ENCODE measurements at places on chromosomes 3 and 15.

DNA sequence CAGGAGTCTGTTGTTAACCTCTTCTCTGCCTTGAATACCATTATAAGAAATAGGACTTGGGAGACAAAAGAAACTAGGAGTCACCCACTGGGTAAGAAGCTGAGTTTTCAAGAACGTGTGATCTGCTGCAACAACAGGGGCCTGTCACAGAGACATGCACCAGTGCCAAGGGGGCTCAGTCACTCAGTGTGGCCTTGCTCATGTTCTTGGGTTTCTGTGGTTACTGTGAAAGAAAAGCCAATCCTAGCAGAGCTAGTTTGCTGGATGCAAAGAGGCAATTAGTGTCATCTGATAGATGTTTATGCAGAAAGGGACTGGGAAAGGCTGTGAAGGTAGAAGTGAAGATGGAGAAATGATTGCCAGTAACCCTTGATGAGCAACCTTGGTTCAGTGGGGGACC lies 126.3 kb downstream of the IQCH start:
- no peak for DNase-seq

DNA sequence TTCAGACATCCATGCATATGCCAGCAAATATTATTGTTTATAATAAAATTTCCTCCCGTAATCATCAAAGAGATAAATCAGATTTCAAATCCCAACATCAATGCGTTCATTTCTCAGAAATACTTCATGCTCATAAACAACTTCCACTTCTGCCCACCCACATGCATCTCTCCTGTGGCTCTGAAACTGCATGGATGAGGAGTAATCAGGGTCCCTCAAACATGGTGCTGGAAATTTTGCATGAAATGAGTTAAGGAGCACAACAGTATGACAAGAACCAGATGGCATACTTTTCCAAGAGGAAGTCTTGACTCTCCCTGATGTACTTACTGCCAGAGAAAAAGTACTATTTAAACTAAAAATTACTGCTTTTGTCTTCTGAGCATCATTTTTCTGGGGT lies 26.9 kb upstream of the MFSD1 start:
- no peak for DNase-seq

GRCh38 chr3:195580744-195581443 lies 2.8 kb downstream of the APOD start:
- no peak for DNase-seq

- no peak for DNase-seq
Measured at GRCh38 chr15:28904541-28905315, 19.0 kb downstream of the APBA2 start.

DNA sequence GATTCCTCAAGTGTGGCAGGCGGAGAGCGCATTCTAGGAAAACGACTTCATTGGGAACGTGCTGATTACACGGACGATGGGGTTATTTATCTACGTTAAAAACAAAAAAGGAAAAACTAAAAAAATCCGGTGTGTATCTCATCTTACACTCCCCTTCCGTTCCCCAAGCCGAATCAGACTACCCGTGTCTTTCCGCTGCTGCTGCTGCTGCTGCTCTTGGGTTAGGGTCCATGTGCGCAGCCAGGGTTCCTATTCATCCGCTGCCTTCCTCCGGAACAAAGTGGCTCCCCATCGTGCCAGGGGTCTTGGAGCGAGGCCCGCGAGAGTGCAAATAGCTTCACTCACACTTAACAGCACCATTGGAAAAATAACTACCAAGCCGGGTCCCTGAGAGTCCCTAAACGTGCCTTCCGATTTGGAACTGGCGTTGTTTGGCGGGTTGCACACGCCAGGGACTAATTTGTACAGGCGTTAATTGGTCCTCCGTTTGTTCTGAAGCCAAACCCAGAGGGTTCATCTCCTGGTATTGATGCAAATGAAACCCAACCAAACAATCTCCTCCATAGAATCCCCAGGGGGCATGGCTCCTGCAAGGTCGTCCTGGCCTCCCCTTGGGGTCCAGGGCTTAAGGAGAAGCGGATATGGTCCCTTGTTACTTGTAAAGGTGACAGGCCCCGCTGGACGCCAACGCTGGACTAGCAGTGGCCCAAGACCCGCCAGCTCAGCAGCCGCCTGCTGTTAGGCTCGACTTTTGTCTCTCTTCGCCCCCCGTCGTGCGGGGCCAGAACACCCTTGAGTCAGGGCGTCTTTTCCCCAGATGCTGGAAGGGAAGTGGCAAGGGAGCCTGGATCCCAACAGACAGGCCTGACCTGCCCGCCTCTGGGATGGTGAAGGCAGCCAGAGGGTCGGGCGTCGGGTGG lies 11.0 kb upstream of the ONECUT1 start:
- no peak for DNase-seq

- DNase-seq, result no peak
Measured at GRCh38 chr15:47711655-47712054, 5.7 kb upstream of the SEMA6D start.

DNA sequence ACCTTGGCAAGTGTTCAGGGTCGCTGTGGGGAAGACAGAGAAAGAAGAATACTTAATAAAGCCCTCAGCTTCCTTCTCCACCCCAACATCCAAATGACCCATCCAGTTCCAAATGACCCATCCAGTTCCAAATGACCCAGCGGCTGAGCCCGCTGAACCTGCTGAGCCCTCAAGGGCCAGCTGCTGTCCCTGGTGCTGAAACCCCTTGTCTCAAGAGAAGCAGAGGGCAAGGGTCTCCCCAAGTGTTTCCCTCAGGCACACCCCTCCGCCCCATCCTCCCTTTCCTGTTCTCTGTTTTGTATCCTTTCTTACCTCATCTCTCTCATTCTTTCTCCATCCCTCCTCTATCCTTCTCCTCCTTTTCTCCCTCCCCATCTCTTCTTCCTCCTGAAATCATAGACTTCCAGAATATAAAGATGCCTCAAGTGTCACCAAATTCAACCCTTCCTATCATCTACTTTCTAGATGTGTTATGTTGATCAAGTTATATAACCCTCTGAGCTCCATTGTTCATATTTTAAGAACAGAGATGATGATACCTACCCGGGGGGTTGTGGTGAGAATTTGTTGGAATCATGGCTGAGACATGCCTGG lies 29.0 kb downstream of the CCDC33 start:
- DNase-seq, result no peak

GRCh38 chr15:85750319-85751290 lies 44.1 kb downstream of the KLHL25 start:
- DNase-seq, result no peak

GRCh38 chr3:42013691-42014457 lies 52.0 kb upstream of the ULK4 start:
- no peak for DNase-seq

DNA sequence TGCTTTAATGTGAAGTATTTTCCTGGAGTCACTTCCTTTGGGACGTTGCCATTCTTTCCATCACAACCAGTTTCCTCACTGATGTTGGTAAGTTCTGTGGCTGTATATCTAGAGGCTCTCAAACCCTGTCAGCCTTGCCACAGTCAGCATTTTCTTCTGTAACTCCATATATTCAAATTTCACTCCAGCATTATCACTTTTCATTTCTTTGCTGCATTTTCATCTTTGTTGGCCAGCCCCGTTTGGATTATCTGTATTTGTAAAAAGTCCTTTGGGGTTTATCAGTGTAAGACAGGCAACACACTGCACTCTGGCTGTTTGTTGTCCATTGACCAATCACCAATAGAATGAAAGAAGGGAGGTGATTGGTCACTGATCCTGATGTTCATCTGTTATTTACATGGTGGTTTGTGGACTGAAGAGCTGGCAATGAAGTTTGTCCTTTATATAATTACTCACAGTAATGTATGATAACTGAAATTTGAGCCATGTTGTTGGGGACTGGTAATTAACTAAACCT lies 20.3 kb downstream of the GMPS start:
- no peak for DNase-seq

- DNase-seq, result no peak
Measured at GRCh38 chr3:157919319-157919887, 186.8 kb downstream of the SHOX2 start.

DNA sequence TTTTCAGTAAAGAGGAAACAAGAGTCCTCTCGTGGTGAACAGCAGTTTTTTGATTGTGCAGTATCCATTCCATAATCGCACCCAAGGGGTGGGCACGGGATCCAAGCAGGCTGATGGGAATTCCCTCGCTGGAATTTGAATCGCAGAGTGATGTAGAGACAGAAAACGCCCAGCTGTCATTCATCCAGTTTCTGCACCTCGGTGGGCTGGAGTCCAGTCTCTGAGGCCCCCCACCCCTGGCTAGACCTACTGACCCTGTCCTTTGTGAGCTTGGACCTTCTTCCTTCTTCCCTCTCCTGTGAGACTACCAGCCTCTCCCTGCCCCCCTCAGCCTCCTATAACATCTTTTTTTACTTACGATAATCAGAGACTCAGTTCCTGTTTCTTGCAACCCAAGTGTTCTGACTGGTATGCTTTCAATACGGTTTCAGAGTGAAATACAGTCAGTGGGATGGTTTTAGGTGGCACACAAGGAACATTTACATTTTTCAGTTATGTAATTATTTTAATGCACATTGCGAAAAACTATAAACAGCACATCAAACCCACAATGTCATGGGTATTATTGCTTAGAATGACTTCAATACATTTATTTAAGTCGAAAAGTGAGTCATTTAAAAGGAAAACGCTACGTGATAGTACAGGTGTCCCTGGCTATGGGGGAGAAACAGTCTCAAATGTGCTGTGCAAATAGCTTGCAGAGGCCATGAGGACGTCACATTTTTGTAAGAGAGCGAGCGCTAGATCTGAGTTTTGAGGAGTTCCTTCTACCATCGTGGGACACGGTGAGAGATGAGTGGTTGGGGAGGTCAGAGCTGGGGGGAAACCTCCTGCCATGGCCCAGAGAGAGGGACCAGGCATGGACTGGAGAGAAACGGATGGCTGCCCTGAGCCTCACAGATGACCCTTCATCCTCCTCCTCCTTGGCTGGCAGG lies 37.5 kb upstream of the CHST2 start:
- DNase-seq, result no peak

DNA sequence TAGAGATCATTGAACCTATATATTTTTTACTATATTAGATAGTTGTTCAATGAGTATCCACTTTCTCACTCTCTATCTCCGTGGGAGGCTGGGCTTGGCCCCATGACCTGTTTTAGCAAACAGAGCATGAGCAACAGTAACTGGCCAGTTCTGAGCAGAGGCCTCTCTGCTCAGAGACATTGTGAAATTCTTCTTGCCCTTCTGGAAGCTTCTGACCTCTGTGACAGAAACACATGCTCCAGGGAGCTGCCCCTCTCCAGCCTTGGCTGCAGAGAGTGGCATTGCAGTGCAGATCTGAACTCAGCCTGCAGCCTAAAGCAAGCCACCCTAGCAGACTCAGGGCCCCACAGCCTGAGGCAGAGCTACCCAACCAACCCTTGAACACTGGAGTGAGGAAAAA lies 20.5 kb downstream of the FAM240A start:
- no peak for DNase-seq

- no peak for DNase-seq
Measured at GRCh38 chr3:63878394-63879060, 14.9 kb downstream of the ATXN7 start.

- no peak for DNase-seq
Measured at GRCh38 chr15:98599909-98600691, 48.2 kb upstream of the IGF1R start.

- DNase-seq, result no peak
Measured at GRCh38 chr3:50269977-50270413, 1.0 kb downstream of the SEMA3B start.

- DNase-seq, result no peak
Measured at GRCh38 chr3:122875547-122876127, 80.8 kb downstream of the SLC49A4 start.
